NCI-H524 (cell line): ENCODE measurements at places on chromosomes 2 and 18.

DNA sequence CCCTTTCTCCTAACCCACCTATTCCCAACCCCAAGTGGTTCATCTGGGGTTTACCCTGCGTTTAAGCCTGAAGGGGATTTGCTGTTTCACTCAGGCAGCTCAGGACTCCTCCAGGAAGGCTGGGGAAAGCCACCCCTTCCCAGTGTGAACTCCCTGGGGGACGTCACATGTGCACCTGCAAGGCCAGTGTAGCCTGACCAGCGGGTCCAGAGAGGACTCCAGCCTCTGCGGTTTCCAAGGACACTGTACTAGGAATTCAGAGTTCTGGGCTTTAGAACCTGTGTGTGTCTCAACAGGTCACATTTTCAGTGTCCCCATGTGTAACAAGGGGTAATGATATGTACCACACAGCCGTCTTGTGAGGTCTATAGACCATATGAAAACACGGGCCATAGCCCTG is 17.9 kb downstream of the EHD3 start:
- DNase-seq = no peak

- no peak for DNase-seq
Observed at GRCh38 chr2:211564441-211564840, 974.2 kb downstream of the ERBB4 start.

DNA sequence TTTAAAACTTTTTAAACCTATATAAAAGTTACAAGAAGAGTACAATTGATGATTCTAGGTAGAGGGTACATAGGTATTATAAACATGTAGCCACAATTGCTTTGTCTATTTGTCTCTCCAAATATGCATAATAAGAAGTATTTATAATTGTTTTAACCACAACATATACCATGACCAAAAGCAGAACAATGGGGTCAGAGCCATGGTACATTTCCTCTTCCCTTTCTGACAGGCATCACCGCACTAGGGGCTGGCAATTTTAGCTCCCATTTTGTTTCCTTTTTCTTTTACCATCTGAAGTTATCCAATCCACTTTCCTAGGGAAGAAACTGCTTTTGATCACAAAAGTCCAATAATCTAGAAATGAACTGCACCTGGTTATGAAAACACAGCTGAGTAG is 49.3 kb downstream of the TMX3 start:
- no peak for DNase-seq

GRCh38 chr2:128754246-128754724 is 435.6 kb upstream of the HS6ST1 start:
- no peak for DNase-seq

- no peak for DNase-seq
Observed at GRCh38 chr2:168201584-168202116, 45.7 kb downstream of the STK39 start.

- peak; percentile 36 for DNase-seq
Observed at GRCh38 chr2:85524336-85524908, 14.5 kb upstream of the MAT2A start.

- no peak for DNase-seq
Observed at GRCh38 chr18:74453642-74454198, 3.4 kb downstream of the DIPK1C start.

DNA sequence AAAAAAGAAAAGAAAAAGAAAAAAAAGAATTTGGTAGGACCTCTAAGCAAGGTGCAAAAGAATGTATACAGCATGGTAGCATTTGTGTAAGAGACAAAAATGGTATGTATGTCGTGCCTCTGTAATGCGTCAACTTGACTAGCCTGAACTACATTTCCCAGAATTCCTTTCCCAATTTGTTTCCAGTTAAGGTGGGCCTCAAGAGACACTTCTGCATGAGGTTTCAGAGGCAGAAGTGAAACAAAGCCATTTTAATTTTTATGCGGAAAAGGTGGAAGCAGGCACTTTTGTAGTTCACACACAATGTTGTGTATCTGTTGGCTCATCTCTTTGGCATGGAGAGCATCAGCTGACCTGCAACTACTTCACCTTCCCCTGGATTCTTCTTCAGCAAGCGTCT is 56.5 kb upstream of the PAPOLG start:
- no peak for DNase-seq

DNA sequence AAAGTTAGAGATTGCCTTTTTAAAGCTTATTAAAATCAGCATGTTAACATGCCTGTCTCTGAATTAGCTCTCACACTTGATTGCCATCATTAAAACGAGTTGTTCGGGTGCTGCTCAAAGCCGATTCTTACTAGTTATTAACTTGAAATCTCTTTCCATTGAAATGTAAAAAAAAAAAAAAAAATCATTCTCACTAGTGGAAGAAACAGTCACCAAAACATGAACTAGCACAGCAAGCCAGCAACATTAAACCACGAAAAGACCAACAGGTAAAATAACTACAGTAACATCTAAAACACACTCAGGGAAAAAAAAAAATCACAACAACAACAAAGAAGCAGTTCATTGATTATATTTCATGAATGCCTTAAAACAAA is 264.5 kb downstream of the MEIS1 start:
- DNase-seq = no peak

GRCh38 chr2:63440612-63441011 is 147.7 kb downstream of the WDPCP start:
- DNase-seq = no peak

DNA sequence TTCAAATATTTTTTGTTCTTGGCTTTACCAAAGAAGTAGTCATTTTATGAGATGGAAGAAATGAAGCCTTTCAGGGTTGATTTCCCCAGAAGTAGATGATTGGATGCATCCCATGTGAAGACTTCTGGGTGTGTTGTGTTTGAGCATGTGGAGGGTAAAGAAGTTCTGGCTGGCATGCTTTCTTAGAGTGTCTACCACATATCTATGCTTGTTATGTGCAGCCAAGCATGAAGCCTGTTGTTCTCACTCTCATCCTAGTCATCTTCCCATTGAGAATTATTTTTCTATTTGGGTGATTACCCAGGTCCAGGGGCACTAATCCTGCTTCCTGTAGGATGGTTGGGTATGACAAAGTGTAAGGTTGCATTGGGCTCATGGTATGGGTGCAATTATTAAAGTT is 472.9 kb downstream of the PTPRM start:
- no peak for DNase-seq

- peak; percentile 41 for DNase-seq
Observed at GRCh38 chr2:38750011-38750890, 910 bp downstream of the SRSF7 start.

GRCh38 chr2:27154488-27154887 is 5.7 kb downstream of the TCF23 start:
- DNase-seq = no peak

DNA sequence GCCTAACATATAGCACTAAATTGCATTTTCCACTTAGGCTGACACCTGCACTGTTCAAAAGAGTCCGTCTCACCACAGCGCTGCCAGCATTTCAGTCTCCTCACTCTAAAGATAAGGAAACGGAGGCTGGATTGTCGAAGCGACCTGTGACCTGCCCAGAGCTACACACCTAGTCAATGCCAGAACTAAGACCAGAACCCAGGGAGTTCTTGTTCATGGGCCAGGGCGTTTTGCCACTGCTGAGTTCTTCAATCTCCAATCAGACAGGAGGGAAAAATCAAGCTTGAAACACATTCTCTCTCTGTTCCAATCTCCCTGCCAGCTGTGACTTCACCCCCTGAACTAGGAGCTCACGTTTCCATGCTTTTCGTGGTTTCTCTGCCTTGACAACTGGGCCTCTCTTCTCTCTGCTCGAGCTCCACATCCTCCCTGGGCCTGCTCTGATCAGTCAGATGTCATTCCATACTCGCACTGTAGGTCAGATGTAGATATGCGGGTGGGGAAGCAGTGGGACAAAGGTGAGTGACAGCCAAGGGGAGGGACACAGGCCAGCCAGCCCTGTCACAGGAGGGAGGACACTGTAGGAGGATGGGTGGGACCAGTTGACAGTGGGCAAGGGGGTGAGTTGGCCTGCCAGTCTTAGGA is 221.1 kb upstream of the SMAD2 start:
- DNase-seq = no peak

DNA sequence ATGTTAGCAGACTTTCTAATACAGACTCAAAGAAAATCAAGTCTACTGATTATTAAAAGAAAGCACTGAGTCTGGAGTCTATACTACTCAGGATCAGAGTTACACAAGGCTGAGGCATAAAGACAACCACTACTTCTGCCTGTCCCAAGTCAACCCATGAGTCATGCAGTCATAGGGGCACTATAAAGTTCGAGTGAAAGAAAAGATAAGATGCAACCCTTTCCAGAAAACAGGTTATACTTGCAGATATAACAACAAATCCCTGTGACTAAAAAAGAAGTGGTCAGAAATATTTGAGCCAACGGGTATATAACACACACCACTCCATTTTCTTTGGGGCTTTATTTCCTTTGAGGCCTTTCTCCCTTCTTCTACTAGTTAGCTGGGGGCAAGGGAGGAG is 18.6 kb upstream of the SCRN3 start:
- no peak for DNase-seq

GRCh38 chr2:127047054-127047453 is 59.9 kb downstream of the BIN1 start:
- no peak for DNase-seq

DNA sequence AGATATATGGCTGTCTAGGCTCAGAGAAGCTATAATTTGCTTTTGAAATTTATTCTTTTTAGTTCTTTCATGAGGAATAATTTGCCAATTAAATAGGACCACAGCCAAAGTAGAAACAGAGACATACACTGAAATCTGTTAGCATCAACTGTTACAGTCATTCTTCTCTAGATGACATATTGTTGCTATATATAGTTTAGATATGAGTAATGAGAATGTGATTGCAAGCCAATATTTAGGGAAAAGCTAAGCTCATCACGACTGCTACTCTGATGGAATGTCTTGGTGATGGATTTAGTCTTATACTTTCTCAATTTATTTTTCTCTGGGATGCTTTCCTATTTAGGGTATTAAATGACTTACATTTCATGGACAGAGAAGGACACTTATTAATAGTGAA is 259.1 kb downstream of the LNPK start:
- no peak for DNase-seq

- peak; percentile 80 for DNase-seq
Observed at GRCh38 chr2:113700186-113700841, 56.1 kb downstream of the SLC35F5 start.

- no peak for DNase-seq
Observed at GRCh38 chr2:128302011-128302743, 16.5 kb downstream of the HS6ST1 start.

DNA sequence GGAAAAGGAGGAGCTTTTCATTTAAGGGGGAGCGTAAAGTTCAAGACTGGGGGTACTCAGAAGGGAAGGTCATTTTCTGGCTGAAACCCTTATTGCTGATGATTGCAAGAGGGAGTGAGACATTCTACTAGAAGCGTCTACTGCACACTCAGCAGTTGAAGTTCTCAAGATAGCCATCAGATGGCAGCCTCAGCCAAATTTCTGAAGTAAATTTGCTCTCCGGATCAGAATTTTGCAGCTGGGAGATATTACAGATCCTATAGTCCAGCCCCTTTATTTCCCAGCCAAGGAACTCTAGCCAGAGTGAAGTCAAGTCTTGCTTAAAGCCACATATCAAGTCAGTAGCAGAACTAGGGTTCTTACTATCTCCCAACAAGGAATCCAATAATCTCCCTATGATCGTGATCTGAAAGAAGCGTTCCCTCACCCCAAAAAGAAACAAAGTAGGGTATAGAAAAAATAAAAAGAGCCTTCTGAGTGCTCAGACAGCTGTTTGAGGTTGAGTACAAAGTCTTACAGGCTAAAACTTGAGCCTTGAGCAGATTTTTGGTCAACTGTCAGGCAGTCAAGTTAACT is 24.0 kb downstream of the RAX start:
- peak; percentile 65 for DNase-seq

DNA sequence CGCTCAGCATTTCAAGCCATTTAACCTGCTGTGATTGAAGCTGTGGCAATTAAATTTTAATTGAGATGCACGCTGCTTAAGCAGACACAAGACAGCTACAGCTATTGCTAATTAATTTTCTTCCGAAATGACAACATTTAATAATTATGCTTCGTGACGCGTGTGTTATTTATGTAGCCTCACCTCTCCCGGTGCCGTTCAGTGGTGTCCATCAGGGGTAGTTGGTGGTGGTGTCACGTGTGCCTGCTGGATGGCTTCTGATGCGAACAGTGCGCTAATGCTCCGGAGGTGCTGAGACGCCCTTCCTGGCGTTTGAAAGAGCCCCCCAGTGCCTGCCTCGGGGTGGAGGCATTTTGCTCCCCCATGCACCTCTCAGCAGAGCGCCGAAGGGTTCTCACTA is 39.5 kb downstream of the GLI2 start:
- no peak for DNase-seq

GRCh38 chr18:9545029-9545428 is 69.3 kb downstream of the PPP4R1 start:
- no peak for DNase-seq

DNA sequence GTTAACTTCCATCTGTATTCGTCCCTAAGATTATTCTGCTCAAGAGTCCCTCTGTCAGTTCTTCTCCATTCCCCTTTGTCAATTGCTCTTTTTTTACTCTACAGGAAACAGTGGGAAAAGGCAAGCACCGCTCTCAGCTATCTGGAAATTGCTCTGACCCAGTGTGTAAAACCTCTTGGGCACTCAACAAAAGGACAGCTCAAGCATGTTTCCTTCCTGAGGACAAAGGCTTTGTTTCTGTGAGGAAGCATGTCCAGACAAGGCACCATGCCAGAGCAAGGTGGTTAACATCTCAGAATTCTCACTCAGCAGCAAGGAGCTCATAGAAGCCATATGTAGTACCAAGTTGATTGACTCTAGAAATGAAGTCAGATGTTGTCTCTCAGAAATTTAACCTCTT is 735.6 kb downstream of the TSN start:
- no peak for DNase-seq

DNA sequence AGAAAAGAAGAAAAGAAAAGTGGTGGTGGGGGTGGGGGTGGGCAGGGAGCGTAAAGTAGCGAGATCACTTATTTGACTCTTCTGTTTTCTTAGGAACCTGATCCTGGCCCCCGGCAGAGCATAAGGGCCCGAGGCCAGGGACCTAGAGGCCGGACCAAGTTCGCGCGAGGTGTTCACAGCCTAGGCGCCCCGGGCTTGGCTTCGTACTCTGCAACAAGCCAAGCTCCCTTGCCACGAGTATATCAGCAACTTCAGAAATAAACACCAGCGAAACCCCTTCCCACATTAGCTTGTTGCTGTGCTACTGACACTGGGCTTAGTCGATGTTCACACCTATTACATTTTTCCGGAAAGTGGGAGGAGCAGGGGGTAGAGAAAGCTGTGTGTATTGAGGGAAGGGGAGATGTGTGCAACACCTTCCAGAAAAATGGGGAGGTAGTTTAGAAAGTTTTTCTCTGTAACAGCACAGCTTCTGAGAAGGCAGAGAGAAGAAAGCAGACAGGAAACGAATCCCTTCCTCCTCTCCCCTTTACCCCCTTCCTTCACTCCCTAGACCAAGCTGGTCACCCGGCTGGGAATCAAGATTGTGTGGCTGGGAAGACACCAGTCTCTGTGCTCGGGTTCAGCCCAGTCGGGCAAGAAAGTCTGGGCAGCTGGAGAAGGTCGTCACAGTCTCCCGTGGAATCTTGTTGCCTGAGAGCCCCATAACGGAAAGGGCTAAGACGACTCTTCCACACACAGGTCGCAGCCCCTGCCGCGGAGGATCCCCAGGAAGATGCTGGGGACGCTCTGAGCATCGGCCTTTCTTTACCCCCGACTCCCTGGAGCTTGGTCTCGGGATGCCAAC is 12.0 kb upstream of the SATB2 start:
- peak; percentile 16 for DNase-seq

- no peak for DNase-seq
Observed at GRCh38 chr2:232543928-232544631, 4.6 kb downstream of the CHRNG start.
